ENCODE measurements at places on chromosomes 13 and 19. TPM values are rescaled to one million over a fixed set of nuclear protein-coding genes. Genes with fewer than 3 reads are reported as not detected.

CEACAM16 gene
- total RNA-seq, result not detected

- no peaks in the 10 kb centered on the region for H3K27me3 ChIP-seq
- H3K4me1 ChIP-seq, result no peaks in the 10 kb centered on the region
- no peak overlapping the region for H3K4me3 ChIP-seq
- no peak for DNase-seq
- H3K36me3 ChIP-seq, result no peaks in the 10 kb centered on the region
- no peak overlapping the region for H3K27ac ChIP-seq
These were observed 689.6 kb downstream of the SLITRK5 start for GRCh38 chr13:88360761-88361160.

EMC10 gene
- total RNA-seq, result 50.2 TPM

- no peak overlapping the region for H3K27ac ChIP-seq
- no peaks in the 10 kb centered on the region for H3K27me3 ChIP-seq
- no peak for DNase-seq
- no peak overlapping the region for H3K4me3 ChIP-seq
- no peaks in the 10 kb centered on the region for H3K4me1 ChIP-seq
These were observed 96.7 kb downstream of the PCDH9 start for GRCh38 chr13:67133476-67133875.

DNA sequence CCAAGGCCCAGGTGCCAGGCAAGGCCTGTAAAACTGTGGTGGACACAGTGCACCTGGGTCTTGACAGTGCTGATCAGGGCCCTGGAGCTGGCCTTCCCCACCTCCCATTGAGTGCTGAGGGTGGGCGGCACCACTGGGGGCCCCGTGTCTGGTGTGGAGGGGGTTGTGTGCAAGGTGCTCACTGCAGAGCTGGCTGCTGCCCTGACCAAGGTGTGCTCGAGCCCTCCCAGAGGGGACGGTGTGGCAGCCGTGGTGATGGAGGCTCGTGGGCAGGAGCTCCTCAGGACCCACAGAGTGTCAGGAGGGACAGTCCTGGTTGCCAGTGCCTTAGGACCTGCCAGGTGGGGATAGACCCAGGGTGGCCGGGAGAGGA is 23.0 kb downstream of the ATP4B start:
- H3K4me1 ChIP-seq, result no peaks in the 10 kb centered on the region
- H3K27ac ChIP-seq, result no peak overlapping the region
- DNase-seq, result no peak
- H3K4me3 ChIP-seq, result no peak overlapping the region

- no peak for DNase-seq
- no peaks in the 10 kb centered on the region for H3K4me1 ChIP-seq
- no peak overlapping the region for H3K4me3 ChIP-seq
- no peaks in the 10 kb centered on the region for H3K27me3 ChIP-seq
These were observed 689.0 kb upstream of the SLITRK1 start for GRCh38 chr13:84571264-84571663.

DNA sequence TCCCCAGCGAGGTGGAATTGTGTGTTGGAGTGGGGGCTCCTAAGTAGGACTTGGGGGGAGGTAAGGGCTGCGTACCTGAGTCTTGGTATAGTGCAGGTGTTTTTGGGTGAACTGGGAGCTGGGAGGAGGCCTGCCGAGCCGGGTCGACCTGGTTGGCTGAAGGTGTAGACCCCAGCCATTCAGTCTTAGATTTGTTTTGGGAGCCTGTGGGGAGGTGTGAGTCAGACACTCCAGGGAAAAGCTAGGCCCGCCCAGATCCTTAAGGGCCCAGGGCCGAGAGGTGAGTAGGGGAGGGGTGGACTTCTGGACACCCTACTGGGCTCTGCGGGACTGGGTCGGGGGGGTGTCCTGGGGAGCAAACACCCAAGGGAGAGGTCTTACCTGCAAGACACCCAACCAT is 935 bp downstream of the CRB3 start:
- H3K4me3 ChIP-seq, result peak overlapping the region; percentile 69
- no peaks in the 10 kb centered on the region for H3K4me1 ChIP-seq
- DNase-seq, result no peak

SRRM5 gene
- total RNA-seq, result not detected

PSPN gene
- total RNA-seq, result 0.92 TPM

- no peaks in the 10 kb centered on the region for H3K36me3 ChIP-seq
- no peak overlapping the region for H3K27ac ChIP-seq
- no peaks in the 10 kb centered on the region for H3K27me3 ChIP-seq
- no peak overlapping the region for H3K4me3 ChIP-seq
- H3K4me1 ChIP-seq, result peaks cover 10% of the 10 kb centered on the region
These were observed 930 bp downstream of the ZNF583 start for GRCh38 chr19:56405062-56405461.

ZFP28 gene
- total RNA-seq, result 1.3 TPM

- H3K36me3 ChIP-seq, result no peaks in the 10 kb centered on the region
- no peaks in the 10 kb centered on the region for H3K27me3 ChIP-seq
- no peak for DNase-seq
- no peak overlapping the region for H3K27ac ChIP-seq
These were observed 1.3 kb upstream of the CEACAM3 start for GRCh38 chr19:41795031-41795461.

MAMSTR gene
- 2.0 TPM for total RNA-seq

ZGLP1 gene
- total RNA-seq, result 0.79 TPM

- H3K4me3 ChIP-seq, result no peak overlapping the region
- DNase-seq, result no peak
- no peak overlapping the region for H3K27ac ChIP-seq
- H3K36me3 ChIP-seq, result no peaks in the 10 kb centered on the region
These were observed 7.1 kb upstream of the DHRS12 start for GRCh38 chr13:51811046-51811445.

- no peak overlapping the region for H3K27ac ChIP-seq
- H3K27me3 ChIP-seq, result no peaks in the 10 kb centered on the region
- H3K36me3 ChIP-seq, result no peaks in the 10 kb centered on the region
- H3K4me1 ChIP-seq, result no peaks in the 10 kb centered on the region
These were observed 6.4 kb downstream of the CYP4F2 start for GRCh38 chr19:15891434-15891833.

PRODH2 gene
- total RNA-seq, result not detected

DNA sequence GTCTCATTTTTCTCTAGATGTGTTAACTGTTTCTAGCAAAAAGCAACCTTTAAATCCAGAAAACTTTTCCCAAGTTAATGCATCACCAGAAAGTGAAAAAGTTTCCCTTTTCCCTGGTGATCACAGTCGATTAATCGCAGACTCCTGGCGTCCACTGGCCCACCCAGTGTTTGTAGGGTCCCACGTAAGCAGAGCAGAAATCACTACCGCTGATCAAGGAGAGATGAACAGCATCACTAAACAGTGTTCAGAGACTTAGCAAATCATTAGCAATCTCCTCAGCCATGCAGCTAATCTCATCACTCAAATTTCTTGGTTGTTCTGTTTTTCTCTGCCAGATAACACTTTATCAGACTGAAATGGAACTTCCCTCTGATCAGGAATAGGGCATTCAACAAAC is 184.2 kb downstream of the EFNB2 start:
- H3K4me1 ChIP-seq, result peaks cover 30% of the 10 kb centered on the region
- H3K4me3 ChIP-seq, result no peak overlapping the region
- no peak for DNase-seq
- no peaks in the 10 kb centered on the region for H3K36me3 ChIP-seq
- H3K27me3 ChIP-seq, result no peaks in the 10 kb centered on the region

- no peak overlapping the region for H3K27ac ChIP-seq
- no peak overlapping the region for H3K4me3 ChIP-seq
These were observed 138.0 kb upstream of the IRS2 start for GRCh38 chr13:109924376-109924775.

ERICH4 gene
- not detected for total RNA-seq

TUBA3C gene
- total RNA-seq, result not detected

DNA sequence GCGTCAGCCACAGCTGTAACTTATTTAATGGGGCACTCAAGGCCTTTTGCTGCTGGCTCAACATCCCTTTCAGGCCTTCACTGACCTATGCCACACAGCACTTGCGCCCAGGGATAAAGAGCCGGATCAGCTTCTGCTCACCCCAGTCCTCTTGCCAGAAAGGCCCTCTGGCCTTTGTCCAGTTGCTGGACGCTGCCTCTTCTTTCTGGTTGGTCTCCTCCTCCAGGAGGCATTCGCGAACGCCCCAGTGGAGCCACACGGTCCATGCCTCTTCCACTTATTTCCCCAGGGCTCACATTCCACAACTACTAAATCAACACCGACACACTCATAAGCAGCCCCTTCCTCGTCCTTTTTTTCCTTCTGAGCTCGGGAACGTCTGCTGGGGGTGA is 3.7 kb upstream of the ZNF329 start:
- peak overlapping the region; percentile 96 for H3K27ac ChIP-seq
- no peaks in the 10 kb centered on the region for H3K36me3 ChIP-seq
- H3K4me1 ChIP-seq, result peaks cover 25% of the 10 kb centered on the region
- H3K4me3 ChIP-seq, result peak overlapping the region; percentile 96
- no peaks in the 10 kb centered on the region for H3K27me3 ChIP-seq
- no peak for DNase-seq

DNA sequence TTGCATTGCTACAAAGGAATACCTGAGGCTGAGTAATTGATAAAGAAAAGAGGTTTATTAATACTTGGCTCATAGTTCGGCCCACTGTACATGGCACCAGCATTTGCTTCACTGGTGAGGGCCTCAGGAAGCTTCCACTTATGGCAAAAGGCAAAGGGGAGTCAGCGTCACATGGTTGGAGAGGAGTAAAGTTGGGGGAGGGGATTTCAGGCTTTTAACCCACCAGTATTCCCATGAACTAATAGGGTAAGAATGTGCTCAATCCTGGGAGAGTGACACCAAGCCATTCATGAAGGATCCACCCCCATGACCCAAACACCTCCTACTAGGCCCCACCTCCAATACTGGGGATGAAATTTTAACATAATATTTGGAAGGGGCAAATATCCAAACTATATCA is 82.5 kb upstream of the MYCBP2 start:
- no peaks in the 10 kb centered on the region for H3K4me1 ChIP-seq
- H3K27me3 ChIP-seq, result no peaks in the 10 kb centered on the region
- no peak overlapping the region for H3K4me3 ChIP-seq
- no peaks in the 10 kb centered on the region for H3K36me3 ChIP-seq
- no peak overlapping the region for H3K27ac ChIP-seq

DNA sequence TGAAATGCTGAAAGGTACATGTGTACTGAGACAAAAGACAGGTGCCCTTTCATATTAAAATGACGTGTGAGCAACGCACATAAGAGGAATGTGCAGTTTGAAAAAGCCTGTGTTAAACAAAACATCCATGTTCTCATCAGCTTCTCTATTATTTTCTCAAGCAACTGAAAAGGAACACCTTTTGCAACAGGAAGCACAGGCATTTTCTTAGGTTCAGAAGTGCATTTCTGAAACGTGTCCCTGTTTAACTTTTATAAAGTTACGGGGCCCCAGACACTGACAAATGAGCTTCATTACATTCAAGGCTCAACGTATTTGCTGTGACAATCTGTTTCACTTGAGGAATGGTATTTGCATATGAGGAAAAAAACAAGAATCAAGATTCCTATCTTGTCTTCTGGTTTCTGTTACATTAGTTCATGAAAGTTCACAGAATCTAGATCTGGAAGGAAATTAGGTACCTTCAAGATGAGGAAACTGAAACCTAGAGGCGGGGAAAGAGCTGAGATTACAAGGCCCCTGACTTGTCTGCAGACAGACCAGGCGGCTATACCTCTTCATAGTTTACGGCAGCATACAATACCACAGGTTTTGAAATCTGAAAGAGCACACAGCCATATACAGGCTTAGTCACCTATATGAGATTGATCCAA is 431.7 kb downstream of the KLF12 start:
- DNase-seq, result no peak
- H3K4me3 ChIP-seq, result no peak overlapping the region
- H3K36me3 ChIP-seq, result no peaks in the 10 kb centered on the region
- H3K4me1 ChIP-seq, result no peaks in the 10 kb centered on the region
- H3K27ac ChIP-seq, result peak overlapping the region; percentile 84

RNF113B gene
- total RNA-seq, result not detected

GRCh38 chr13:51326777-51327176 is 12.7 kb upstream of the SERPINE3 start:
- no peaks in the 10 kb centered on the region for H3K27me3 ChIP-seq

- no peak overlapping the region for H3K4me3 ChIP-seq
- no peaks in the 10 kb centered on the region for H3K27me3 ChIP-seq
- no peak for DNase-seq
- H3K36me3 ChIP-seq, result no peaks in the 10 kb centered on the region
- H3K27ac ChIP-seq, result no peak overlapping the region
These were observed 18.8 kb upstream of the EDDM13 start for GRCh38 chr19:56253737-56254136.

DNA sequence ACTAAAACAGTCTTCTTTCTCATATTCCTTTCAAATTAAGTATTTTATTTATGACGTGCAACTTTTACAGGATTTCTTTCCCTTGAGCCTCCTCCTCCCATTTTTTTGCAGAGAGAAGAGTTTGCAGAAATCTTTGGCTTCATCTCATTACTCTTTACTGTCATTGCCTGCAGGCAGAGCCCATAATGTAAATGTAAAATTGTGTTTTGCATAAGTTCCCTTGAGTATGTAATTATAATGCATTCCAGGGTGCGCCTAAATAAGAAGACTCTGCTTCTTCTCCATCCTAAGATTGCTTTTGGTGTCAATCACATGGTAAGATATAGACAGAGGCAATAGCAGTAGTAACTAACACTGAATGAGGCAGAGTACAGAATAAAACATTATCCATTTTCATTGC is 23.0 kb downstream of the MIR17HG start:
- DNase-seq, result no peak
- no peak overlapping the region for H3K27ac ChIP-seq
- H3K4me1 ChIP-seq, result no peaks in the 10 kb centered on the region
- H3K36me3 ChIP-seq, result no peaks in the 10 kb centered on the region
- H3K27me3 ChIP-seq, result no peaks in the 10 kb centered on the region

C1QTNF9B gene
- not detected for total RNA-seq

CLEC11A gene
- total RNA-seq, result 3.3 TPM

DNA sequence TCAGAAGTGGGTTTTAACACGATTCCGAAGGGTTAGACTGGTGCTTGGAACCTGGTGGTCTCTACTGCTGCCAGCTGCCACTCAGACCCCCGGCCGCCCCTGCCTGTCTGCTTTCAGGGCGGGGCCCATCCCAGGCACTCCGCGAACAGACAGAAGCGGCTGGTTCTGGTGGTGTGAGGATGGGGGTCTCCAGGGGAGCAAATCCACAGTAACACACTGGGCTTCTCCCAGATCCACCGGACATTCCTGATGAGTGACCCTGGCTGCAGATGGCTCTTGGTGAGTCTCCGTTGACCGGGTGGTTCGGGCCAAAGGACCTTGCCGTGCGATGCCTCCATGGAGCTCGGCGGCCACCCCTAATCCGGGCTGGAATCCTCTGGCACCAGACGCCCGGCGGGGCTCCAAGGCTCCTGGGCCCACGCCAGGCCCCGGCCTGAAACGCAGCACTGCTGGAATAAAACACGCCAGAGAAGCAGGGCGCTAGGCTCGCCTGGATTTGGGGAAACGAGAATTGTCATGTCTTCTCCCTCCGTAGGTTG is 2.1 kb upstream of the PTBP1 start:
- no peaks in the 10 kb centered on the region for H3K27me3 ChIP-seq
- H3K36me3 ChIP-seq, result no peaks in the 10 kb centered on the region
- DNase-seq, result no peak
- H3K4me1 ChIP-seq, result peaks cover 36% of the 10 kb centered on the region

DNA sequence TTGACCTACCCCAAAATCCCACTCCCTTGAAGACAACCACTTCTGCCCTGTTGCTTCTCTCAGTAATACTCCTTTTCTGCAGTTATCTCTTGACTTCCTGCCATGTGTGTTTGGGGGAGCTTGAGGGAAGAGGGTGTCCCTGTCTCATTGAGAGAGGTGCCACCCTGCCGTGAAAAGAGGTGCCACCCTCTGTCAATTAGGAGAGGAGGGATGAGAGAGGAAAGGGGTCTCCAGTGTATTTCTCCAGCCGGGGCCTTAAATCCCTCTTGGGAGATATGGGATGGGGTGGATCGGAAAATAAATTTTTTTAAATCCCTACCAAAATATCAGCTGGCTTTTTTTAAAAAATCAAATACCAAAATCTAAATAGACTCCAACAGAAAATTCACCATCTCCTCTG is 16.5 kb downstream of the PLD3 start:
- no peak overlapping the region for H3K4me3 ChIP-seq
- DNase-seq, result no peak

GPR108 gene
- 72.8 TPM for total RNA-seq
